Central memory CD8-positive, alpha-beta T cell (primary cell): ENCODE measurements at places on chromosomes 11 and 22.

DNA sequence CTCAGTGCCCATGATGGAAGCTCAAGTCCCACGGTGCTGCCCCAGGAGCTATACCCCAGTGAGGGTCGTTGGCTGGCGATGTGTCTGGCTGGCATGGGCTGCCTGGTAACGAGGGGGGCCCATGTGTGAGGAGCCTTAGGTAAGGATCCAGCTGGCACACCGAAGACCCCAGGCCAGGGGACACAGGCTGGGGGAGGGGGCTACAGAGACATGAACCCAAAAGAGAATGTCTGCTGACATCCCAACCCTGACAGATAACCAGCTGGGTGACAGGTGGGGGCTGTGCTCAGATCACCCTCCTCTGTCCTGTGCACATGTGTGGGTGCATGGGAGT is 39.2 kb downstream of the RTN4R start:
- H3K27ac ChIP-seq = no peak overlapping the region
- peaks cover under 1% of the 10 kb centered on the region for H3K36me3 ChIP-seq
- H3K27me3 ChIP-seq = no peaks in the 10 kb centered on the region
- DNase-seq = no peak
- H3K4me3 ChIP-seq = no peak overlapping the region
- no peaks in the 10 kb centered on the region for H3K4me1 ChIP-seq

DNA sequence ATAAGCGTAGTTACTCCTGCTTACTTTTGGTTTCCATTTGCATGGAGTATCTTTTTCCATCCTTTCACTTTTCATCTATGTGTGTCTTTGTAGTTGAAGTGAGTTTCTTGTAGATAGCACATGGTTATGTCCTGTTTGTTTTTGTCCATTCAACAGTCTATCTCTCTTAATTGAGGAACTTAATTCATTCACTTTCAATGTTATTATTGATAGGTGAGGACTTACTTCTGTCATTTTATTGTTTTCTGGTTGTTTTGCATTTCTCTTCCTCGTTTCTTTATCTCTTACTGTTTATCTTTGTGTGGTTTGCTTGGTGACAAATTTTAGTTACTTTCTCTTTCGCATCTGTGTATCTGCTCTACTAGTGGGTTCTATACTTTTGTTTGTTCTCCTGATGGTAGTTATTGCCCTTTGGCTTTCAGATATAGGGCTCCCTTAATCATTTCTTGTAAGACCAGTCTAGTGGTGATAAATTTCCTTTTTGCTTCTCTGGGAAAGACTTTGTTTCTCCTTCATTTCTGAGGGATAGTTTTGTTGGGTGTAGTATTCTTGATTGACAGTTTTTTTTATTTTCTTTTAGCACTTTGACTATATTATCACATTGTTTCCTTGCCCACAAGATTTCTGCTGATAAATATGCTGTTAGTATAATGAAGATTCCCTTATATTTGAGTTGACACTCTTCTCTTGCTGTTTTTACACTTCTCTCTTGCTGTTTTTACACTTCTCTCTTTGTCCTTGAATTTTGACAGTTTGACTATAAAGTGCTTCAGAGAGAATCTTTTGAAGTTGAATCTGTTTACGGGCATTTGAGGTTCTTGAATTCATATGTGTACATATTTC is 9.0 kb upstream of the RAG1 start:
- H3K27me3 ChIP-seq = no peaks in the 10 kb centered on the region
- peak overlapping the region; percentile 66 for H3K4me3 ChIP-seq
- H3K4me1 ChIP-seq = peaks cover 27% of the 10 kb centered on the region
- peaks cover 4% of the 10 kb centered on the region for H3K36me3 ChIP-seq

GRCh38 chr11:63443714-63444113 is 47.3 kb downstream of the PLAAT5 start:
- DNase-seq = no peak
- H3K36me3 ChIP-seq = no peaks in the 10 kb centered on the region
- H3K4me1 ChIP-seq = peaks cover 30% of the 10 kb centered on the region
- no peak overlapping the region for H3K4me3 ChIP-seq
- no peaks in the 10 kb centered on the region for H3K27me3 ChIP-seq

GRCh38 chr11:33214187-33214586 is 43.0 kb upstream of the HIPK3 start:
- H3K27ac ChIP-seq = no peak overlapping the region
- H3K27me3 ChIP-seq = peaks cover 12% of the 10 kb centered on the region
- H3K36me3 ChIP-seq = no peaks in the 10 kb centered on the region
- H3K4me3 ChIP-seq = no peak overlapping the region

- H3K27ac ChIP-seq = no peak overlapping the region
- H3K4me1 ChIP-seq = no peaks in the 10 kb centered on the region
- peaks cover 6% of the 10 kb centered on the region for H3K27me3 ChIP-seq
- no peak for DNase-seq
- no peak overlapping the region for H3K4me3 ChIP-seq
- H3K36me3 ChIP-seq = no peaks in the 10 kb centered on the region
These were observed 6.8 kb upstream of the DEUP1 start for GRCh38 chr11:93323747-93324146.

GRCh38 chr22:49576241-49577141 is 251.2 kb downstream of the BRD1 start:
- H3K36me3 ChIP-seq = peaks cover 1% of the 10 kb centered on the region
- no peak overlapping the region for H3K27ac ChIP-seq
- DNase-seq = no peak
- H3K4me3 ChIP-seq = no peak overlapping the region

- no peak overlapping the region for H3K27ac ChIP-seq
- no peaks in the 10 kb centered on the region for H3K27me3 ChIP-seq
- peaks cover 1% of the 10 kb centered on the region for H3K36me3 ChIP-seq
These were observed 19.6 kb downstream of the ELP4 start for GRCh38 chr11:31529189-31529588.

DNA sequence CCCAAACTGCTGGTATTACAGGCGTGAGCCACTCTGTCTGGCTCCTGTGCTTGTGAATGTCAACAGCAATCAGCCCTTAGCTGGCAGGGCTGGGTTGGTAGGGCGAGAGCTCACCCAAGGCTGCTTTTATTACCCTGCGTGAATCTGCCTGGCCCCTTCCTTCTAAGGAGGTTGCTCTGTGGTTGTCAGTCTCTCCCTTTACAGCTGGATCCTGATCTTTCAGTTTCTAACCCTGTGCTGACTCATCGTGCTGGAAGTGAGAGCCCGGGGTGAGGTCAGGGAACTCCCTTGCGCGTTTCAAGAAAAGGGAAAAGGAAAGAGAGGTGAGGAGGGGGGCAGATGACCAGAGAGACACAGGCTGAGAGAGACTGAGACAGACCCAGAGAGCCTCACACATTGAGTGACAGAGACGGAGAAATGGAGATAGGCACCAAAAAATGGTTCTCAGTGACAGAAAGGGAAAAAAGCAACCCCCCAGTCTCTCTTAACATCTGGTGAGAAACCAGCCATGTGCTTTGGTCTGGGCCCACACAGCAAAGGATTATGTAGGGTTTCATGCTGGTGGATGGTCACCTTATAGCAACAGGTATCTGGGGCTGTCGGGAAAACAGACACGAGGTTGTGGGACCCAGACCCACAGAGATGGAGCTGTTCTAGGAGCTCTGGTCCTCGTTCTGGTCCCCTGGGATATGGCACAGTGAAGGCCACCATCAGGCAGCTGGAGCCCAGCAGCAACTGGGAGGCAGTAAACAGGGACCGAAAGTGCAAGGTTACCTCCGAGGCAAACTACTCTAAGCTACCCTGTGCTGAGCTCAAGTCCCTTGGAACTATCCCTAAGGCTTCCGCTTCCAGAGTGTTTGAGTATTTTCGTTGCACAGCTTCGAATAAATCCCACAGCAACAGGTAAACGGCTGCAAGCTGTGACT is 2.5 kb downstream of the TCN2 start:
- peaks cover 15% of the 10 kb centered on the region for H3K4me1 ChIP-seq
- no peaks in the 10 kb centered on the region for H3K36me3 ChIP-seq
- peaks cover 44% of the 10 kb centered on the region for H3K27me3 ChIP-seq

DNA sequence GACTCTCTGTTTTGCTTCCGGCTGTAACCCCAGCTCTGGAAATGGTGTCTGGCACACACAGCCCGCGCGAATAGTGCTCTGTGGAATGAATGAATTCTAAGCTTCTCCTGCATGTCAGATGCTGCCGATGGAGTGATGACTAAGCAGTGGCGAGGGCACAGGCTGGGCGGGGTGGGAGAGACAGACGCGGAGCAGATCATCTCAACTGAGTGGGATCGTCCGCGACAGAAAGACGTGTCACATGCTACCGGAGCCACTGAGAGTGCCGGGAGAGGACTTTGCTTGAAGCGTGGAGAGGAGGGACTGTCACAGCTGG is 334.5 kb downstream of the CTTN start:
- no peaks in the 10 kb centered on the region for H3K27me3 ChIP-seq
- H3K27ac ChIP-seq = no peak overlapping the region
- H3K4me1 ChIP-seq = no peaks in the 10 kb centered on the region

GRCh38 chr11:75481922-75482606 is 43.7 kb downstream of the GDPD5 start:
- no peaks in the 10 kb centered on the region for H3K27me3 ChIP-seq
- no peaks in the 10 kb centered on the region for H3K36me3 ChIP-seq
- peak overlapping the region; percentile 14 for H3K27ac ChIP-seq
- DNase-seq = no peak
- no peak overlapping the region for H3K4me3 ChIP-seq

DNA sequence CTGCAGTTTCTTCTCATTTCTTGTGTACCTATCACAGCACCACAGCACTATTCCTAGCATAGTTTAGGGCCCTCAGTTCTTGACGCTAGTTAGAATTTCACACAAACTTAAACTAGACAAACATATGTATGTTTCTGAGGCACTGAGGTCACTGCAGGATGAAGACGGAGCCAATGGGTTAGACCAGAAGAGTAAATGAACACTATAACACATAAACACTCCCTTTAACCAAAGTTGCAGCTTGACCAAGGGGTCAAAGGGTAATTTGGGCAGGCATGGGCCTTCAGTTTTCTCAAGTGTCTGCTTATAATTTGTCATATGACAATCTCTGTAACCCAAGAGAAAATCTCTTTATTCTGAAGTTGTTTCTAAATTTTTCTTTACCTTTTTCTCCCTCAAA is 12.9 kb upstream of the HBE1 start:
- H3K36me3 ChIP-seq = no peaks in the 10 kb centered on the region
- DNase-seq = no peak
- no peak overlapping the region for H3K4me3 ChIP-seq
- no peak overlapping the region for H3K27ac ChIP-seq
- H3K4me1 ChIP-seq = no peaks in the 10 kb centered on the region

DNA sequence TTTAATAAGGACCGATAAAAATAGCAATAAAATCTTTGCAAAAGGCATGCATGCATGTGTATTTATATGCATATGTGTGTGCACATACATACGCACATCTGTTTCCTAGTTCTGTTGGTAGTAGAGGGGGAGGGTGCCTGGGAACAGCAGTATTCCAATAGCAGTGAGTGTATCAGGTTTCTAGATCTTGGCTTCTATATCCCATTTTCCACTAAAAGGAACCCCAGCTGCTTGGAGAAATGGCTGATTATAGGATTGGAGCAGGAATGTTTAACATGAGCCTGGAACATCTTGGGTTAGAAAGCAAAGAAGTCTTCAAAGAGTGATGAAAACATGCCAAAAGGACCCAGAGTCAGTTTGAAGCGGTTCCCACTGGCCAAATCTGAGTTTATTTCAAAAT is 21.0 kb downstream of the TNRC6B start:
- peak overlapping the region; percentile 35 for H3K27ac ChIP-seq
- peaks cover 4% of the 10 kb centered on the region for H3K36me3 ChIP-seq
- H3K27me3 ChIP-seq = no peaks in the 10 kb centered on the region
- H3K4me1 ChIP-seq = peaks cover 68% of the 10 kb centered on the region

DNA sequence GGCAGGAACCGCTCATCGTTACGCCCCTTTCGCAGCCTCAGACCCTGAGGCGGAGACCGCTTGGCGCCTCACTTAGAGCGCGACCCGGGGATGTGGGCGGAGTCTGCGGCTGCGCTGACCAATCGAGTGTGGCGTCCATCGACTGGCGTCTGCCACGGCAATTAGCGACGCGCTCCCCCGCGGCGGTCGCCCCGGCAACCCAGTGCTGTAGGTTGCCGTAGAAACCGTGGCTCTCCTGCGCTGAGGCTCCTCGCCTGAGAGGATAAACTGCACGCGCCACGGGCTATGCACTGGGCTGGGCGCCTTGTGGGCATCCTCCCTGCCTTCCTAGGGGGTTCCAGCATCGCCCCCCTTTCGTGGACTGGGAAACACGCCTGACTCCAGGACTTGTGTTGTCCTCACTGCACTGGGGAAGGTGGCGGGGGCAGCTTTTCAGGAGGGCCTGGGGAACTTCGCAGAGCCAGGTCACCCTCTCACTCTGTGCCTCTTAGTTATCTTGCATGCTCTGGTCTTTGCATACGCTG is 701 bp upstream of the P2RX6 start:
- H3K27me3 ChIP-seq = no peaks in the 10 kb centered on the region
- no peaks in the 10 kb centered on the region for H3K36me3 ChIP-seq
- peak; percentile 79 for DNase-seq
- peak overlapping the region; percentile 80 for H3K4me3 ChIP-seq

GRCh38 chr11:67006029-67006884 is 16.7 kb upstream of the SYT12 start:
- H3K27me3 ChIP-seq = no peaks in the 10 kb centered on the region
- H3K36me3 ChIP-seq = no peaks in the 10 kb centered on the region
- H3K27ac ChIP-seq = no peak overlapping the region
- no peak for DNase-seq
- no peak overlapping the region for H3K4me3 ChIP-seq

DNA sequence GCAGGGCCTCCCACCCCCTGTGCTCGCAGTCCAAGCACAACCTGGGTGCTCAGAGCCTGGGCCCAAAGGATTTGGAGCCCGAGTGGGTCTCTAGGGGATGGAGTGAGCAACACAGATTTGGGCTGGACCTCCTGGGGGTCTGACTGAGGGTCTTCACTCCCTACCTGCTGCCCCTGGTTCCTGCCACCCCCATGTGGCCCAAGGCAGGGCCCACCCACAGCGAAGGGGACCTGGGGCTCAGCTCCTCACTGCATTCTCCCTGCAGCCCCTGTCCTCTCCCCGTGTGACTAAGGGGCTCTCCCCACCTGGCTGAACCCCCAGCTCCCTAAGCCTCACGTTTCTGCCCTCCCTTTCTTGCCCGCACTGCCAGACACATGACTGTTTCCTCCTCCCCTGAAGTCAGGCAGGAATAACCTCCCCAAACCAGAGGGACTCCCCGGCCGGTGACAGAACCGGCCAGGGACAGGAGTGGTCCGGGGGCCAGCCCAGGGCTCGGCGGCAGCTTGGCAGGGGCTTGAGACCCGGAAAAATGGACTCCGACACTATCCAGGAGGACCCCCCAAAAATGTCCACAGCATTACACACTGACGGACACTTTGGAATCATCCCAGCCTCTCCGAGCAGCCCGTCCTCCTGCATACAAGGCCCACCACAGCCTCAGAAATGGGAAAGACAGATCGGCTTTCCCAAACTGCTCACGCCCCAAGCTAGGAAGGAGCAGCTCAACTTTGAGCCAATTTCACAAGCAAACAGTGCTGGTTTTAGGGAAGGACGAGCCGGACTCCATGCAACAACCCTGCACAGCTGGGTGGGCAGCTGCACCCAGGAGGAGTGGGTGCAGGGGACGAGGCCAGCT is 57.8 kb downstream of the BRD1 start:
- no peak for DNase-seq
- H3K4me1 ChIP-seq = no peaks in the 10 kb centered on the region
- no peaks in the 10 kb centered on the region for H3K27me3 ChIP-seq
- H3K27ac ChIP-seq = no peak overlapping the region

DNA sequence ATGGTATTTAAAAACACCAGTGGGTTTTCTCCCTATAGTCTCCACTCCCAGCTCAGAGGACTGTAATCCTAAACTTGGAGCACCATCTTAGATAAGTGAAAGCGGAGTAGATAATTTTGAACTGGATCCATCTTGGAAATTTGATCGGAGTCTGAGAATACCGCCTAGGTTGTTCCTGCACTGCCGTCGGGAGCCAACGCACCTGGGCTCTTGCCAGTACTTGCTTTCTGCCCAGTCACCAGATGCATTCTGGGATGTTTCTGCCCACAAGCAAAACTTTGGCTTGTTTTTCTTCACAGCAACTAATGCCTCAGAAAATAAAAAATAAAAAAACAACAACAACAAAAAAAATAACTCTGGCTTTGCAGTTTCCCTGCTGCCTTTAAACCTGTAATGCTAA is 113.0 kb upstream of the MTMR2 start:
- no peak overlapping the region for H3K4me3 ChIP-seq
- H3K27ac ChIP-seq = no peak overlapping the region
- H3K4me1 ChIP-seq = peaks cover 25% of the 10 kb centered on the region
